ENCODE measurements at places on chromosomes 16 and 17. TPM values are rescaled to one million over a fixed set of nuclear protein-coding genes. Genes with fewer than 3 reads are reported as not detected.

Gene PRAC1
- not detected for total RNA-seq

- no peak for DNase-seq
These were observed 7.0 kb downstream of the MBTPS1 start for GRCh38 chr16:84109598-84110335.

- no peak for DNase-seq
These were observed 141.1 kb downstream of the RGS9 start for GRCh38 chr17:65278050-65278819.

DNA sequence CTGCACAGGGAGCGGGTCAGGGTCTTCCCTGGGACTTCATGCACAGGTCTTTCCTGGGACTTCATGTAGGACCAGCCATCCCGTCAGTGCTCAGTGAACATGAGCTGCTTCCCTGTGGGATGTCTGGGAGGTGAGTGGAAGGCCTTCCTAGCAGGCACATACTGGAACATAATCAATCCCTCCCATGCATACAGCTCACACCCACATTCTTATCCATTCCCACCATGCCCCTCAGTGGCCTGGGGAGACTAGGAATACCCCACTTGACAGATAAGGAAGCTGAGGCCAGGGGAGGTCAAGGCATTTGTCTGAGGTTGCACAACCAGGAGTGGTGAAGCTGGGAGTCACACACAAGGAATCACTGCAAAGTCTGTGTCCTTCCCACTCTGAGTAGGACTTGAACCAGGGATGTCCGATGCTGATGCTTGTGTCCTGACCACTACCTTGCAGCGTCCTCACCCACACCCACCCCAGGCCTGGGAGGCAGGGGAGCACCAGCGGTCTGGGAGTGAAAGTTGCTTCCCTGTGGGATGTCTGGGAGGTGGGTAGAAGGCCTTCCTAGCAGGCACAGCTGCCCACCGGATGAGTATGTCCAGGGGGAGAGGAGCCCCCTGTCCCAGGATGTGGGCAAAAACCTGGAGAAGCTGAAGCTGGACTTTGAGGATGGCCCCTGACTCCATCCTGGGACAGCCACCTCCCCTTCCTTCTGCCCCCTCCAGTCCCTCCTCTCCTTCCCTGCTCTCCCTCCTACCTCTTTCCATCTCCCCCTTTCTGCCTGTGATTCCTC is 1.0 kb upstream of the NLRC5 start:
- peak; percentile 23 for DNase-seq

Gene GSG1L2
- total RNA-seq: not detected

DNA sequence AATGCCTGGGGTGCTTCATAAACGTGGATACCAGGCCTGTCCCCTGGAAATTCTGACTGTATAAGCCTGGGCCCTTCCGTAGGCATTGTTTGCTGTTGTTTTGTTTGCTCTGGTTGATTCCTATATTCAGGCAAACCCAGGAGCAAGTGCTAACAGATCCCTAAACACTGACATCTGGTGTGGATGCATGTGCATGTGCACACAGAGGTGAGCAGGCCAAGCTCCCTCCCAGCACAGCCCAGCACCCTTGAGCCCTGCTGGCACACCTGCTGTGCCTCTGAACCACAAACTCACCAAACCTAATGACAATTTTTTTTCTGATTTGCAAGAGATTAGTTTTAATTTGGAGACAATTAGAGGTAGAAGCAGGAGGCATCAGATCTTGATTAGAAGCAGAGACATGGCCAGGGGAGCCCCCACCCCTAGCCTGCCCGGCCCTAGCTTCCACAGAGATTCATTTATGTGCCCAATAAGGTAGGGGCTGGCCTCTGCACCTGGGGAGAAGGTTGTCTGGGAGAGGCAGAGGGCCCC is 40.4 kb downstream of the TMEM132E start:
- no peak for DNase-seq

DNA sequence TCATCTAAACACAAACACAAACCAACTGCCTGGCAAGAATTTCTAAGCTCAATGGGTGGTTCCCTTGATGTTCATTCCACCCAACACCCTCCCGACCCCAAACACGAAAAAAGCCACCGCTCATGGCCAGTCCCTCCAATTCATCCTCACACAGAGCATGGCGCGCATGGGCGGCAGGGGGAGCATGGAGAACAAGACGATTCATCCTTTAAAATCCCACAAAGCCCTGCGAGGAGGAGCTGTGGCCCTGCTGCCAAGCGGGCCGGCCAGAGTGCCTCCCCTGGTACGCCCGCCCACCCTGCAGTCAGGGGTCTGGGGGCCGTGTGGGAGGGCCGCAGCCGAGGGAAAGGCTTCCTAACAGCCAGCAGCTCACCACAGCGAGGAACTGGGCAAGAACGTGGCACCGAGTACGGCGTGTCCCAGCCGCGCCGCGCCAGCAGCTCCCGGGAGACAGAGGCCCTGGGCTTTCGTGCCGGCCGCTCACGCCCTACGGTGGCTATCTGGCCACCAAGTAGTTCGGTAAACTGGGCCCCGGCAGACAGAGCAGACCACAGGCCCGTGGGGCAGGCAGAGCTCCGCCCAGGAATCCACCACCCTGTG is 60.9 kb downstream of the KLHDC4 start:
- DNase-seq: no peak

Gene KRTAP4-9
- total RNA-seq: not detected

GRCh38 chr17:50762177-50762576 is 5.1 kb downstream of the ANKRD40CL start:
- DNase-seq: no peak

GRCh38 chr16:2743007-2743810 is 9.2 kb upstream of the SRRM2 start:
- no peak for DNase-seq

GRCh38 chr16:74667255-74667700 is 601 bp upstream of the RFWD3 start:
- no peak for DNase-seq

Gene ACE
- total RNA-seq: 0.67 TPM

DNA sequence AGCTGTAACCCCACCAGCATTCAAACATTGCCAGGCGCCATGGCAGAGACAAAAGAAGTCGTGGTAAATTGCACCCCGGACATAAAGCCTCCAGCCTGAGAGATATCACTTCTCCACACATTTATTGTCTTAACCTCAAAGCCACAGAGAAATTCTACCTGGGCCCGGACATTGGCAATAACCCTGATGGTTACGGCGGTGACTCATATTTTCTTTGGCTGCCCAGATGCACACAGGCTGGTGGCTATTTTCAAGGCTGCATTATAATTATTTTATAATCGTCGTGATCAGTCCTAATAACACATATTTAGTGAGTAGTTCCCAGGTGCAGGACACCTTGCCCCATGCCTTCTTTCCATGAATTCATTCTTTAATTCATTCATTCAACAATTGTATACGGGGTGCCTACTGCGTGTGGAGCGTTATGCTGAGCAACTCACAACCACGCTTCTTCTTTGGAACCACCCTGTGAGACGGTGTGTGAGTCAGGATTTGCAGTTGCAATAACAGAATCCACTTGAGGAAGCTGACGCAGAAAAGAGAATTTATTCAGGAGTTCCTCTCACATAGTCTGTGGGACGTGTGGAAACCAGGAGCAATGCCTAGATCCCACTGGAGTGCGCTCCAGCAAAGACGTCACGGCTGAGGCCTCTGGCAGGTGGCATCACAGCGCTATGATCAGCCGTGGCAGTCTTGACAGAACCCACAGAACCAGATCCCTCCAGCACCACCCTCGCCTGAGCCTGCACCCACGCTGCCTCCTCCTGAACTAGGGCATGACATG is 245.7 kb downstream of the FOXL1 start:
- no peak for DNase-seq

- peak; percentile 10 for DNase-seq
These were observed 195.3 kb upstream of the RPL38 start for GRCh38 chr17:74008196-74008595.

- DNase-seq: no peak
These were observed 24.7 kb downstream of the TMEM235 start for GRCh38 chr17:78255953-78256706.

Gene TPSD1
- total RNA-seq: not detected

- peak; percentile 61 for DNase-seq
These were observed 1.3 kb downstream of the RAB37 start for GRCh38 chr17:74738051-74738996.

DNA sequence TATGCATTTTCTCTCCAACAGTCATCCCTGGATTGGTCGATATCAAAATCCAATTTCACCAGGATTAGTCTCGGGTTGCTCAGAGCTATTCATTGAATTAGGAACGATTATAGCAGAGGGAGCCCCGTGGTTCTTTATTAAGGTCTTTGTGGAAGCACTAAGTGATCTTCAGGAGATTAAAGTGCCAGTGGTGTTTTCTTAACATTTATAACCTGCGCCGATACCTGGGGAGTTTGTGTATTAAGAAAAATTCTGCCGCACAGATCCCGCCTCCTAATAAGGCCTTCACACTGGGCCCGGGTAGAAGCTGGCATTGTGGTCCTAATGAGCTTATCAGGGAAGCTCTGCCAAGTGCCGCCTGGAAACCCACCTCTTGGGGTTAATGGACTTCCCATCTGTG is 238.7 kb downstream of the RBFOX1 start:
- DNase-seq: no peak

Gene MAPK8IP3
- 348 TPM for total RNA-seq

- no peak for DNase-seq
These were observed 11.0 kb downstream of the GOT2 start for GRCh38 chr16:58723109-58723508.

Gene KCNJ12
- not detected for total RNA-seq

Gene RNF43
- total RNA-seq: 2.5 TPM

GRCh38 chr17:19447085-19447583 is 36.1 kb downstream of the RNF112 start:
- DNase-seq: peak; percentile 80
